Kidney (tissue), 22 donors: ENCODE measurements at places on chromosomes 7 and 10. TPM values are rescaled to one million over a fixed set of nuclear protein-coding genes. Genes with fewer than 3 reads are reported as not detected.
A peak's percentile ranks its signal among the peaks of the same experiment; 100 is the strongest.

DNA sequence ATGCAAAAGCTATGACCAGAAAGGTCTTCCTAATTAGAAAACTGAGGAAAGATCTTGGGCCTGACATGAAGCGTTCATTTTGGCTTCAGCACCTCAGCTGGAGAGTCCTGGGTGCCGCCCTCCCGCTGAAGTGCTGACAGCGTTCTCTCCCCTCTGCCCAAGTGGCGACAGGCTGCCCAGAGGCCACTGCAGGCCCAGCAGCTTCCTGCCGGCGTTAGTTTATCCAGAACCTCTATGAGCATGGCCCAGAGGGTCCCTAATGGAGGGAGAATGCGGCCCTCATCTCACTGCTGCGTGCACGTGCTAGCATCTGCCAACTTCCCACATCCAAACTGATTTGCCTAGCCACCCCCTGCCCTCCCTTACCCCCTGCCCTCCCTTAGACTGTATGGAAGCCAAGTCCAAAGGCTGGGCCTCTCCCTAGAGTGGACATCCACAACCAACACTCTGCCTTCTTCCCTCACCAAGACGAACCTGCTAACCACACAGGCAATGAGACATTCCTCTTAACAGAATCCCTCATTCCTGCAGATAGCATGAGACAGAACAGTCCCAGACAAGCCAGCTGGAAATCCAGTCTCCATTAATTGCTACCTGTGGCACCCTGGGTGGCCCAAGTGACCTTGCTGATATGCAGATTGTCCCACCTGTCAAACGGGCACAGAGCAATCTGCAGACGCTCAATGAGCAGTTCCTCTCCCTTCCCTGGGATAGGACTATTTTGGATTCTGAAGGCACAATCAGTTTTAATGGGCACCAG lies 108.4 kb downstream of the C10orf90 start:
- no peak overlapping the region for H3K4me3 ChIP-seq
- no peak overlapping the region for H3K27ac ChIP-seq
- DNase-seq, result no peak
- no peaks in the 10 kb centered on the region for H3K4me1 ChIP-seq
- no peaks in the 10 kb centered on the region for H3K36me3 ChIP-seq

DNA sequence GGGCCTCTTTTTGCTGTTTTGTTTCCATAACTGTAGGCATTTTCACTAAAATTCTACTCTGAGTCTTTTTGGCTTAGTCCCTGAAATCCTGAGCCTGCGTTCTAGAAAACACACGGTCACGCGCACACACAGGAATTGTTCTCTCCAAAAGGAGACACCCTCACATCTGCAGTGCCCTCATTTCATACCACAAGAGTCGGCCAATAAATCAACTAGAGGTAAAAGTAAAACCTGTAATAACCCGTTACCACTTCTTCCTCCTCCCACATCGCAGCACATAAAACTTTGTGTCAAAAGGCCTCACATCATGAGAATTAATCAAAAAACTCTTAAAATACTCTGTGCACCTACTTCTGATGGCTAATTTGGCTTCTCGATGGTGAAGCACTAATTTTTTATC lies 133.3 kb upstream of the MGMT start:
- peaks cover 14% of the 10 kb centered on the region for H3K27me3 ChIP-seq
- DNase-seq, result no peak
- H3K27ac ChIP-seq, result no peak overlapping the region
- no peaks in the 10 kb centered on the region for H3K4me1 ChIP-seq
- H3K36me3 ChIP-seq, result no peaks in the 10 kb centered on the region
- no peak overlapping the region for H3K4me3 ChIP-seq

- no peak overlapping the region for H3K27ac ChIP-seq
- H3K27me3 ChIP-seq, result no peaks in the 10 kb centered on the region
- no peak overlapping the region for H3K4me3 ChIP-seq
- no peaks in the 10 kb centered on the region for H3K4me1 ChIP-seq
Measured at GRCh38 chr10:86105640-86106039, 261.0 kb downstream of the GRID1 start.

Gene HOXA4
- total RNA-seq, result 11.2 TPM

DNA sequence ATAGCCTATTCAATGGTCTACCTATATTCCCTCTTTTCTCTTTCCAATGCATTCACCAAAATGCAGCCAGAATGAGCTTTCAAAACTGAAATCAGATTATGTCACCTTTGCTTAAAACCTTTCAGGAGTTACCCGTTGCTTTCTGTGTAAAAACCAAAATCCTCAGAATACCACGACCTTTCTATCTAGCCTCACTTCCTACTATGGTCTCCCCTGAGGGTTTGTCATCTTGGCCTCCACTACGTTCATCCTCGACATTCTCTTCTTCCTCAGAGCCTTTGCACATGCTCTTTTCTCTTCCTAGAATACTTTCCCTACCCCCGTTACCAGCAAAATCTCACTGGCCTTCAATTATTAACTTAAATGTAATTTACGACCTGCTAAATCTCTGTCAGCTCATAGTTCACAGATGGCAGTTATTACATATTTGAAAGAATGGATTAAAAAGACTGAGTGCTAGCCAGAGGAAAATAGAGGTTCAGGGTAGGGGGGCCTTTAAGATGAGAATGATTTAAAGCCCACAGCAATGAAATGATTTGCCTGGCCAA lies 380.8 kb upstream of the C7orf33 start:
- no peaks in the 10 kb centered on the region for H3K27me3 ChIP-seq
- H3K27ac ChIP-seq, result no peak overlapping the region
- DNase-seq, result no peak
- no peak overlapping the region for H3K4me3 ChIP-seq

GRCh38 chr10:120996456-120997034 lies 145.4 kb downstream of the WDR11 start:
- H3K27me3 ChIP-seq, result no peaks in the 10 kb centered on the region
- no peaks in the 10 kb centered on the region for H3K36me3 ChIP-seq
- H3K27ac ChIP-seq, result no peak overlapping the region
- no peak overlapping the region for H3K4me3 ChIP-seq

Gene ITGB8
- 213 TPM for total RNA-seq

Gene OR2A12
- total RNA-seq, result not detected

Gene ELMO1
- 35.4 TPM for total RNA-seq

GRCh38 chr10:93991596-93992284 lies 2.0 kb upstream of the PLCE1 start:
- DNase-seq, result peak; percentile 65
- no peaks in the 10 kb centered on the region for H3K27me3 ChIP-seq
- no peak overlapping the region for H3K27ac ChIP-seq
- no peaks in the 10 kb centered on the region for H3K4me1 ChIP-seq
- no peaks in the 10 kb centered on the region for H3K36me3 ChIP-seq
- no peak overlapping the region for H3K4me3 ChIP-seq

GRCh38 chr10:28777911-28778310 lies 100.6 kb downstream of the BAMBI start:
- no peak overlapping the region for H3K27ac ChIP-seq
- DNase-seq, result no peak
- no peaks in the 10 kb centered on the region for H3K36me3 ChIP-seq
- no peaks in the 10 kb centered on the region for H3K4me1 ChIP-seq
- H3K27me3 ChIP-seq, result no peaks in the 10 kb centered on the region
- no peak overlapping the region for H3K4me3 ChIP-seq

GRCh38 chr10:44397476-44398225 lies 12.8 kb upstream of the CXCL12 start:
- no peak for DNase-seq
- H3K27me3 ChIP-seq, result no peaks in the 10 kb centered on the region
- no peaks in the 10 kb centered on the region for H3K4me1 ChIP-seq
- no peak overlapping the region for H3K4me3 ChIP-seq
- H3K27ac ChIP-seq, result no peak overlapping the region
- no peaks in the 10 kb centered on the region for H3K36me3 ChIP-seq

DNA sequence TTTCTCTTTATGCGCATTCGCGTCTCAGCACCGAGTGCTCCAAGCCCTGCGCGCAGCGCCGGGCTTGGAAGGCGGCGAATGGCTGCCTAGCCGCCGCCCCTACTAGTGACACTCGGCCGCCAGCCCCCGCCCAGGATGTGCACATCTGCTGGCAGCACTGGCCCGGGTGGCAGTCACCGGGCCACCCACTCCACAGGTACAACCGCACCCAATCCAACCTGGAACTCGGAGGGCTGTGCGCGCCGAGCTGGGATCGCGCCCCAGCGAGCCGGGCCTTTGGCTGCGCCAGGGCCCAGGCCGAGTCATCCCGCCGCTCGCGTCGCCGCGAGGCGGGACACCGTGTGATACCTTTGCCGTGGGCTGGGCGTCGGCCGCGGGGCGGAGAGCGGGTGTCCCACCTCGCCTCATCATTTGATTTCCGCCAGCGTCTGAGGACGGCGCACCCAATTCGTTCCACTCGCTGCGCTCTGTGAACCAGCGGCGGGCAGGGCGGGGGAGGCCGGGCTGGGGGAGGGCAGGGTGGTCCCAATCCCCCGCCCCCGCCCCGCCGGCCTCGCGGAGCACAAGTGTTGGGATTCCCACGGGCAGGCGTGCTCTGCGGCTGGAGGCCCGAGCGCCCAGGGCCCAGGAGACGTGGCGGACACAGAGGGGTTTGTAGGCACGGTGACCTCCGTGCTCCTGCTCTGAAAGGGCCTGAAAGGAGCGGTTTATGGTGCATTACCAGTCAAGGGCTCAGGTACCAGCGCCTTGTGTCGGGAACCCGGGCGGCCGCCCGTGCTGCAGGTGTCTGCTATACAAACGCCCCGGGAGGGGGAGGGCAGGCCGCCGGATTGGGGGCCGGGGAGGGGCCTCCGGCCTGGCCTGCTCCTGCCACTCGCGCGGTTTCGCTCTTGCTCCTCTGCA lies 17.8 kb upstream of the PTF1A start:
- no peak overlapping the region for H3K4me3 ChIP-seq
- peaks cover 29% of the 10 kb centered on the region for H3K27me3 ChIP-seq
- no peak for DNase-seq

GRCh38 chr10:80590585-80591125 lies 53.0 kb downstream of the SH2D4B start:
- no peak for DNase-seq
- no peaks in the 10 kb centered on the region for H3K4me1 ChIP-seq
- no peaks in the 10 kb centered on the region for H3K27me3 ChIP-seq
- H3K4me3 ChIP-seq, result no peak overlapping the region
- H3K27ac ChIP-seq, result no peak overlapping the region

GRCh38 chr10:15316145-15316544 lies 54.9 kb downstream of the FAM171A1 start:
- H3K27me3 ChIP-seq, result no peaks in the 10 kb centered on the region
- DNase-seq, result no peak
- peaks cover 14% of the 10 kb centered on the region for H3K4me1 ChIP-seq
- H3K36me3 ChIP-seq, result no peaks in the 10 kb centered on the region
- H3K4me3 ChIP-seq, result no peak overlapping the region
- no peak overlapping the region for H3K27ac ChIP-seq

DNA sequence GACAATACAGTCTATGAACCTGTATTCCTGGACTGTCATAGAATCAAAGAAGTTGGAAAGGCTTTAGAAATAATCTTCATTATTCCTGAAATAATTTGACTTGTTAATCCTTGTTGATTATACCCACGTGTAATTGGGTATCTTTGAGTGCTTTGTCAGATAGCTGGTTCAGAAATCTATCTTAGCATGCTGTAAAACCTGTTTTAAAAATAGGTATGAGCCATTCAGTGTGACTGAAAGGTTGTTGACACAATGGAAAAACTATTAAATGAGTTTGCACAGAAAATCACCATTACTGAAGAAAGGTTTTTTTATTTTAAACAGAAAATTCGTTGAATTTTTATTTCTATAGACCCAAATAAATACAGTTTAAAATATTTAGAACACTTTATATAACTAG lies 38.7 kb downstream of the PHTF2 start:
- DNase-seq, result no peak
- H3K27me3 ChIP-seq, result no peaks in the 10 kb centered on the region
- H3K4me1 ChIP-seq, result peaks cover 3% of the 10 kb centered on the region
- H3K36me3 ChIP-seq, result no peaks in the 10 kb centered on the region
- H3K27ac ChIP-seq, result no peak overlapping the region

Gene FAM25C
- not detected for total RNA-seq

Gene ZNF518A
- total RNA-seq, result 29.4 TPM

GRCh38 chr10:45404087-45404769 lies 30.2 kb downstream of the ALOX5 start:
- no peak for DNase-seq
- H3K27ac ChIP-seq, result no peak overlapping the region
- no peaks in the 10 kb centered on the region for H3K4me1 ChIP-seq
- H3K4me3 ChIP-seq, result no peak overlapping the region
- no peaks in the 10 kb centered on the region for H3K27me3 ChIP-seq

- H3K4me3 ChIP-seq, result no peak overlapping the region
- no peak overlapping the region for H3K27ac ChIP-seq
- no peaks in the 10 kb centered on the region for H3K4me1 ChIP-seq
- no peaks in the 10 kb centered on the region for H3K36me3 ChIP-seq
Measured at GRCh38 chr7:129560831-129561230, 50.7 kb upstream of the NRF1 start.

Gene MAT1A
- 1.1 TPM for total RNA-seq

Gene COL26A1
- total RNA-seq, result 1.2 TPM

DNA sequence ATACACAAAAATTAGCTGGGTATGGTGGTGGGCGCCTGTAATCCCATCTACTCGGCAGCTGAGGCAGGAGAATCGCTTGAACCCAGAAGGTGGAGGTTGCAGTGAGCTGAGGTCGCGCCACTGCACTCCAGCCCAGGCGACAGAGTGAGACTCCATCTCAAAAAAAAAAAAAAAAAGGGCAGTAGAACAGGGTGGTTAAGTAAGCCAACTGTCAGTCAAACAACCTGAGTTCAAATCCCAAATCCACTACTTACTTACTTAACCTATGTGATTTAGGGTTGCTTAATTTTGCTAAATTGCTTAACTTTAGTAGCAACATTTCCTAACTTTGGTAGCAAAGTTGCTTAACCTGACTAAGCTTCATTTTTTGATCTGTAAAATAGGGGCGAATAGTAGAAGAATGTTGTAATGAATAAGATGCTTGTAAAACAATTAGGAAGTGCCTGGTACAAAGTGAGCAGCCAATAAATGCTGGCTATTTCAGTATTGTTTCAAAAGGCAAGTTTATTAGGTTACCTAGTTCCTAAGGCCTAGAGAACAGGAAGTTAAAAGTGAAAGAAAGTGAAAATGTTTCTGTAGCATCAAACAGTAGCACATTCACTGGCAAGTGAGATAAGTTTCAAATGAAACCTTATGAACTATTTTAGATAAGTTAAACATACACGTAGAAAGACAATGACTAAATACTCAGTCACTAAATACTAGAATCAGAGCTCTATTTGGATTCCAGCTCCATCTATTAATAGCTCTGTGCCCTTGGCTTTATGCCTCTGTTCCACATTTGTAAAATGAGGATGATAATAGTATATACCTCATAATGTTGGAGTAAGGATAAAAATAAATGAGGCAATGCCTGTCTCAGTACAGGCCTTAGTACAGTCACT lies 64.3 kb downstream of the HOXA1 start:
- no peaks in the 10 kb centered on the region for H3K36me3 ChIP-seq
- H3K27me3 ChIP-seq, result no peaks in the 10 kb centered on the region
- no peak overlapping the region for H3K4me3 ChIP-seq

Gene CYP3A7
- not detected for total RNA-seq

- DNase-seq, result no peak
- H3K27ac ChIP-seq, result no peak overlapping the region
- no peak overlapping the region for H3K4me3 ChIP-seq
- H3K36me3 ChIP-seq, result no peaks in the 10 kb centered on the region
- no peaks in the 10 kb centered on the region for H3K27me3 ChIP-seq
- H3K4me1 ChIP-seq, result peaks cover 7% of the 10 kb centered on the region
Measured at GRCh38 chr10:80463868-80464267, 9.8 kb downstream of the TSPAN14 start.

GRCh38 chr10:14271621-14272020 lies 59.1 kb downstream of the FRMD4A start:
- H3K27me3 ChIP-seq, result no peaks in the 10 kb centered on the region
